ENCODE measurements at places on chromosomes 2 and 18.

GRCh38 chr2:237870126-237870525, 10.7 kb downstream of the RAMP1 start:
- DNase-seq: no peak

GRCh38 chr2:52238782-52239181, 1206.8 kb upstream of the NRXN1 start:
- DNase-seq: no peak

- no peak for DNase-seq
These were observed 191.3 kb downstream of the TFCP2L1 start for GRCh38 chr2:121093692-121094091.

- no peak for DNase-seq
These were observed 134.5 kb downstream of the INHBB start for GRCh38 chr2:120480346-120480902.

DNA sequence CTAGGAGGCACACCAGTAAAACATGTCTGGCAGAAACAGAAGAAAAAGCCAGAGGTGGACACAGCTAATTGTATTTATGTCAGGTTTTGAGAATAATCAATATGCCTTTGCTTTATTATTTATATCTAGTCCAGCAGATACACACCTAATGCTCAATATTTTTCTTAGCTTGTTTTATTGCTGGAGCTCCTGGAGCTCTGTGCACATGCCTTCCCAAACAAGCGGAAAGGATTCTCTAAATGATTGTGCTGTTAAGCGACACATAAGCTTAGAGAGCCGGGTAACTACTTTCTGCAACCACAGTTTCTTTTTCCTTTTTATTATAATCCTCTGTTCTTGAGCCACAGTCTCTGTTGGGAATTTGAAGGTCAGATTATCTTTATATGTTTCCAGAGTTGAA, 177.3 kb upstream of the ST6GAL2 start:
- DNase-seq: no peak

- peak; percentile 34 for DNase-seq
These were observed 59.6 kb downstream of the LONRF2 start for GRCh38 chr2:100262555-100263320.

GRCh38 chr18:56389190-56389589, 249.2 kb downstream of the TXNL1 start:
- DNase-seq: no peak

- DNase-seq: no peak
These were observed 22.7 kb upstream of the DSC3 start for GRCh38 chr18:31065036-31065773.

GRCh38 chr18:74400813-74401212, 56.3 kb downstream of the DIPK1C start:
- no peak for DNase-seq

DNA sequence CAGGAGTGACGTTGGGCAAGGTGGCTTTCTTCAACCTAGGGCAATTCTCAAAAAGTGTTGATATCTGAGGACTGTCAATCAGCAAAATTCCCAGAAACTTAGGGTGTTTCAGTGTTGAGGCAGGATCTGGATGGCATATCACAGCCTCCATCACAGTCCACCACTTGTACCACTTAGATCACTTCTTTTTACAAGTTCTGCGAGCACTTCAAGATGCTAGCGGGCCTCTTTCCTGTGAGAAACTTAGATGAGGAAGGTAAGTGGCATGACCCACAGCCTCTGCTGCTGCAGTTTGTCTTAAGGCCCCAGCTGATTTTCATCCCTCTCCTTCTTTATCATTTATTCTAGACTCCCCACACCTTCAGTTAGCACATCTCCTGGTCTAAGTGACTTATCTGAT, 295.4 kb upstream of the ZNF521 start:
- DNase-seq: no peak

- DNase-seq: no peak
These were observed 150.6 kb downstream of the EXOC6B start for GRCh38 chr2:72674982-72675915.
